Daoy (cell line): ENCODE measurements at places on chromosomes 7 and 10. TPM values are rescaled to one million over a fixed set of nuclear protein-coding genes. Genes with fewer than 3 reads are reported as not detected.
A peak's percentile ranks its signal among the peaks of the same experiment; 100 is the strongest.

DNA sequence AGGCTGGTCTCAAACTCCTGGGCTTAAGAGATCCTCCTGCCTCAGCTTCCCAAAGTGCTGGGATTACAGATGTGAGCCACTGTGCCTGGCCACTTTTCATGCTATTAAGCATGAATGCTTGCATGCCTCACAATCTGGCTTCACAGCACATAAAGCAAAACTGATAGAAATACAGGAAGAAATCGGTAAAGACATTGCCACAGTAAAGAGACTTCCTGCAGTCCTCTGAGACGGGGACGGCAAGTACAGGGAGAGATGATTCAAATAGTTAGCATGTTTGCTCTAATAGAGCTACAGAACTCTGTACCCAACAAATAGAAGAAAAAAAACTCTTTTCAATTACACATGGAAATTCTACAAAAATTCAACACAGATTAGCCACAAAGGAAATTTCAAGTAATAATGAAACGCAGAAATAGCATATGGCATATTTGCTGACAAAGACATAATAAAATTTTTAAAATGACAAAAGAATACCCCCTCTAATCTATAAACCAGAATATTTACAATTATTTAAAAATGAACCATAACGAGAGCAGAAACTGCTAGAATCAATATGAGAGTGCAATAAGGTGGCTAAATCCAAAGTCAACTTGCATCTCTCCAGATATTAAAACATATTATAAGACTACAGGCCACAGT lies 32.3 kb downstream of the CARD11 start:
- no peak for DNase-seq

GRCh38 chr10:77283326-77283725 lies 354.3 kb downstream of the KCNMA1 start:
- DNase-seq: no peak

- DNase-seq: no peak
These were observed 30.6 kb downstream of the ZC3HAV1 start for GRCh38 chr7:139078911-139079310.

DNA sequence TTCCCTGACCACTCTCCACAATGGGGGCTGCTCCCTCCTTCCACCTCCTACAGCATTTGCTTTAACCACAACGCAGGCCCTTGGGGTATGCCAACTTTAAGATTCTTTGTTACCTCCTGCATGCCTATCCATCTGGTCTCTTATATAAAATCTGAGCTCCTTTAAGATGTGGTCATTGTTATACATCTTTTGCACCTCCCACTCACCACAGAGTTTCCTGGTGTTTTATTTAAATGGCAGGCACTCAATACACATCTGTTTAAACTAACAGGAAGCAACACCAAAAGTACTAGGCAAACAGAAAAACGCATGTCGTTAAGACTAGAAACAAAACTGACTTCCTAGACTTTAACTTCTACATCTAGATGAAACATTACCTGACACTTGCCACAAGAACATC lies 36.3 kb downstream of the SLC25A13 start:
- DNase-seq: no peak

GRCh38 chr10:128567551-128567950 lies 441.3 kb upstream of the MKI67 start:
- no peak for DNase-seq

DNA sequence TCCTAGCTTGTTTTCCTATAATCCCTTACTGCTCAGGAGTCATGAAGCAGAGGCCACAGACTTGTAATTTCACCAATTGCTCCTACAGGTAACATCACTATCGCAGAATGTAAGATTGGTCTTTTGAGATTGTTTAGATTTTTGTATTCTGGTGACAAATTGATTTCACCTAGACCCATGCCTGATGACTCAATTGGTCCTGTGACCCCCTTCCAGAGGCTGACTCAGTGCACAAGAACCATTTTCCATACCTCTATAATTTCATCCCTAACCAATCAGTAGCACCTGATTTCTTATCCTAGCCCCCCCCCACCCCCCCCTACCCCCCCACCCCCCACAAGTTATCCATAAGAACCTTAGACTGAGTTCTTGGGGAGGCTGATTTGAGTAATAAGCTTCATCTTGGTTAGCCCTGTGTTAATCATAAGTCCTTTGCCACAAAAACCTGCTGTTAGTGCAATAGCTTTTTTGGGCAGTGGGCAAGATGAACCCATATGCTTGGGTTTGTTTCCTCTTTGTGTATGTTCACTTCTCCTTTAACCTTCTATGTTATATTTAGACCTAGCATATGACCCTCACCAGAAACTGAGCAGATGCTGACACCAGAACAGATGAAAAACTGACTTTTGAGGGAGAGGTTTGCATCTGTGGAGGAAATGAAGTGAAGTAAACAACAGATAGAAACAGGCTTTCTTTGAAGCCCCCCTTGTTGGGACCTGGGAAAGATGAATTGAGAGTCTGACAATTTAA lies 187.1 kb downstream of the KIF20B start:
- no peak for DNase-seq

- DNase-seq: no peak
These were observed 72.6 kb upstream of the STEAP1 start for GRCh38 chr7:90081621-90082020.

GRCh38 chr7:150388709-150389531 lies 9.8 kb downstream of the ZNF775 start:
- peak; percentile 70 for DNase-seq

DNA sequence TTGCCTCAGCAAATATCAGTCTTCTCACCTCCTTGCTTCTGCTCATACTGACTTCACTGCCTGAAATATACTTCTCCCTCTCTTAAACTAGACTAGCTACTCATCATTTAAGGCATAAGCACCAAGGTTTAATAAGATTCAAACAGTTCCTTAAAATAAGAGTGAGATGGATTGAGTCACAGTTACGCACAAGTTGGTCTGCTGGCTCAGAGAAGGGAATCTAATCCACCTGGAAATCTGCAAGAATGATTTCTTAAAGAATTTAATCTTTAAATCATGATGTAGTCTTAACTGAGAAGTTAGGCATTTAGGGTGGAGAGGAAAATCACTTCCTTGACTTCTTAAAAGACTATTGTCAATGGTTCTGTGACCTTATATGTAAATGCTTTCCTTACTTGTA lies 56.2 kb upstream of the TMEM140 start:
- no peak for DNase-seq

DNA sequence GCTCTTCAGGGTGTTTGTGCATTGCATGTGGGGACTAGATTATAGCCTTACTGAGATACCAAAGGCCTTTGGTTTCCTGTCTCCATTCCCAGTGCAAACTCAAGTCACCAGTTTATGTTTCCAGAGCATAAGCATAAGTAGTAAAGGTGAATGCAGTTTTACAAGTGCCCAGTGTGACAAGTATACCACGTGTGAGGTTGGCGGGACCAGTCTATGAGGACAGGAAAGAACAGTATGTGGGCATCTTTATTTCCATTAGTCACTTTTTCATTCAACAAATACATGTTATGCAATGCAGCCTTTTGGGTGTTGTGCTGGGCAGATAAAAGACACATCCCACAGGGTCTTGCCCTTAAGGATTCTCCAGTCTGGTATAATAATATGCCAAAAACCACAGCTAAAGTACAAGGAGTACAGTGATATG lies 146.5 kb downstream of the ARID5B start:
- DNase-seq: peak; percentile 21

GRCh38 chr7:150378115-150378852 lies 846 bp upstream of the ZNF775 start:
- peak; percentile 93 for DNase-seq

GRCh38 chr10:15738270-15738925 lies 18.7 kb upstream of the ITGA8 start:
- no peak for DNase-seq

GRCh38 chr10:8181496-8182157 lies 127.1 kb downstream of the GATA3 start:
- DNase-seq: no peak

DNA sequence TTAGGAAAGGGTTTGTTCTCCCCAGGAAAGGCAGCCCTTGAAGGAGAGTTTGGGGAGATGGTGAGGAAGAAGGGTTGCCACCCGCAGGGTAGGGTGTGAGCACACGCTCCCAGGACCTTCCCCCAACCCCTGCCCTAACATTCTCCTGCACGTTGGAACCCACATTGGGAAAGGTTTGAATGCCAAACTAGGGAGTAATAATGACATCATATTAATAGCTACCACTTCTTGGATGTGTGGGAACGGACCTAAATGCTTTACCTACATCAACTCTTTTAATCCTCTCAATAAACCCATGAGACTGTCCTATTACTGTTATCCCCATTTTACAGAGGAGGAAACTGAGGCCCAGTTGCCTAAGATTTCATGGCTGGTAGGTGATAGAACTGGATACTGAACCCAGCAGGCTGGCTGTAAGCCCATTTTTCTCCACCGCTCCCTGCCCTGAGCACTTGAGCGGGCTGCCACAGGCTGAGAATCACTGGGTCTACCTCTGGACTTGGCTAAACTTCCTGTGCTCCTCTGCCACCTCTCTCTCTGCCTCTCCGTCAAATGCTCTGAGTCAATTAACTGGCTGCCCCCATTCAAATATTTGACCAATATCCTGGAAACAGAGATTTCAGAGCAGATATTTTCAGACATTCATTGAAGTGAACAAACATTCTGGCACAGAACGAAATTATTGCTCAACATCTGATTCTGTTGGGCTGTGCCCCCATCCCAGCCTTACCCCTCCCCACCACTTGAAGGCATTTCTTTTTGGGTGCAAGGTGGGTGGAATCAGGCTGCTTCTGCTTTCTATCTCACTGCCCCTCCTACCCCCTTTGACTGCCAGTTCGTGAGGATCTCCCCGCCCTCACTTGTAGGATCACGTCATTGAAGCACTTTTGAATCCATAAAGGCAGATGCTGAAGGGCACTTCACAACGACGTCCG lies 129.7 kb downstream of the C10orf105 start:
- DNase-seq: peak; percentile 26

The BCAP29 gene
- 197 and 279 TPM in 2 replicates for total RNA-seq

The VAX1 gene
- 1.0 and 2.3 TPM in 2 replicates for total RNA-seq

The PNLIPRP2 gene
- not detected in 2 replicates for total RNA-seq

The ADAM22 gene
- 2.6 and 3.0 TPM in 2 replicates for total RNA-seq

The LRMDA gene
- 1.6 TPM in 1 of 2 replicates, not detected in the other for total RNA-seq

The PPP1R17 gene
- not detected in 2 replicates for total RNA-seq

The MAGI2 gene
- total RNA-seq: 0.06 and 0.34 TPM in 2 replicates

The CD36 gene
- not detected in 2 replicates for total RNA-seq
